Activated CD8-positive, alpha-beta memory T cell treated with anti-CD3 and anti-CD28 coated beads for 1 hour (primary cell): ENCODE measurements at places on chromosomes 13 and 19.
A peak's percentile ranks its signal among the peaks of the same experiment; 100 is the strongest.

- no peak for DNase-seq
Observed at GRCh38 chr13:30134578-30134977, 172.8 kb downstream of the KATNAL1 start.

DNA sequence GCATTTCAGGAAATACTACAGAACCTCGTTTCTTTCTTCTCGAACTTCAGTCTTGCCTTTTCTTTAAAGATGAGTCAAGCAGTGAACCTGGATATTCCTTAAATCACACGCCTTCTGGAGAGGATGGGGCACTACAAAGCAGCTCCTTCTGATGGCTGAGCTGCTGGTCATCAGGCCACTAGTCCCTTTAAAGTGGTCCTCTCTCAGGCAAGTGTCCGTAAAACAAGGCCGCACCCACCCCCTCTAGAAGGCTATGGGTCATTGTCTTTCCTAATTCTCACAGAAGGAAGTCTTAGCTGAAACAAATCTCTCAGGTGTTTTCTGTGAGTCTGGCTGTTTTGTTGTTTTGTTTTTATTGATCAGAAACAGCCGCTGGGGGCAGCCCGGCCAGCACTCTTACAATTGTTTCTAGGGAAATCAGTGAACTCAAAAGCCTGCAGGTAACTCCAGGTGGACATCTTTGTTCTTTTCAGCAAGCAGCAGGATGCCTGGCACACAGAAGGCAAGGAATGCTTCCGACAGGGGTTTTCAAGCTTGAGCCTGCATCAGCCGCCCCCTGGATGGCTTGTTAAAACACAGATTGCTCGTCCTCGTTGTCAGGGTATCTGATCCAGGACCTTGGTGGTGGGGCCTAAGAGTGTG, 45.4 kb downstream of the MBNL2 start:
- no peak for DNase-seq

- DNase-seq = no peak
Observed at GRCh38 chr19:55649268-55650125, 1.5 kb downstream of the CCDC106 start.

- no peak for DNase-seq
Observed at GRCh38 chr19:38015216-38015615, 108.2 kb downstream of the SIPA1L3 start.

GRCh38 chr13:112657850-112658445, 31.9 kb upstream of the ATP11A start:
- no peak for DNase-seq

DNA sequence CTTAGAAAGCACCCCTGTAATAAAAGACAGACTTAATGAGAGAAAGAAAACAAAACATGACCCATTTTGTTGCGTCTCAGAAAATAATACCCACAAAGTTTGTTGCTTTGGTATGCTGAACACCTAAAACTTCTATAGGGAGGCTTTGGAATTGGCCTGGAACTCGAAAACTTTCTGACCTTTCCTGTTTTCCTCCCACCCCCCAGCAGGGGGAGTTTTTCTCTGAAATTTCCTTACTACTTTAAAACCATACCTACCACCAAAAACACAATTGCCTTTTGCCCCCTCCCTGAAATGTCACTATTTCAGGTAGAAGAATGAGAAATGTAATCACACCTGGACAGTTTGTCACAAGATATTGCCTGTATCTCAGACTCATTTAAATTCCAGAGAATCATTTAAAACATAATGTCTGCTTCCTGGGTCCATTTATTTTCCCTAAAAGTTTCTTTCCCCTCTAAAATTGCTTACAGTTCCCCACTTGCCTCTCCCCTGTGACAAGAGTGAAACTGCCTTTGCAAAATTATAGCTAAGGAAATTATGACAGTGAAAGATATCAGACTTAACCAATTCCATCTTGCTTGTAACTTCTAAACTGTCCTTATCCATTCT, 2700.2 kb downstream of the PCDH9 start:
- DNase-seq = no peak

DNA sequence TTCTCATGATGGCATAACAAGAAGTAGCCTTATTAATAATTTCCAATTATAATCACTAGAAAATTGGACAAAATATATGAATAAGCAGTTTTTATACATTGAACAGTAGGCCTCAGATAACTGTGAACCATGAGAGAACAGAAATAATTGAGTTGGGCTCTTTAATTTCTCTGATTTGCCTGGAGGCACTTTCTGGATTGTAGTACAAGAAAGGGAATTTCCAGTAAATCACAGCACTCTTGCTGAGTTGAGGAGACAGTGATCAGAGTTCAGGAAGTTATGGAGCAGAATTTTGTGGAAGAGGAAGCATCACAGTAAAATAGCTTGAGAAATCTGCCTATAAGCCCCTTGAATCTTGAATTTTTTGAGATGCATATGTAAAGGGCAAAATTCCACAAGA, 216.2 kb downstream of the MAB21L1 start:
- DNase-seq = no peak

DNA sequence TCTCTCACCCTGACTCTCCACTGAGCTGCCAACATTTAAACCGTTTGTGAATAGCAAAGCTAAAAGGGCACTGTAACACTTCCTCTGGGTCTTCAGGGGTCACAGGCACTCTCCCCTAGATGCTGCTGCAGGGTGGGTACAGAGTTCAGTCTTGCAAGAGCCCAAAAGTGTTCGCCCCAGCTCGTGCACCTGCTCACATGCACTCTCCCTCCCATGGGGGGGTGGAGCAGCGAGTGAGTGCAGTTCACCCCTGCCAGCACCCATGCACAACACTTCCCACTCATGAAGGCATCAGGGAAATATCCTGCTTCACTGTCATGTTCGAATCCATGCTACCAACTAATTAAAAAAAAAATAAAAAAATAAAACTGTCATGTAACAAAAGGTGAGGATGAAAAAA, 950.7 kb upstream of the PRR20A start:
- no peak for DNase-seq

GRCh38 chr13:62040806-62041205, 625.2 kb upstream of the PCDH20 start:
- no peak for DNase-seq

- no peak for DNase-seq
Observed at GRCh38 chr13:87614276-87614675, 56.9 kb upstream of the SLITRK5 start.

DNA sequence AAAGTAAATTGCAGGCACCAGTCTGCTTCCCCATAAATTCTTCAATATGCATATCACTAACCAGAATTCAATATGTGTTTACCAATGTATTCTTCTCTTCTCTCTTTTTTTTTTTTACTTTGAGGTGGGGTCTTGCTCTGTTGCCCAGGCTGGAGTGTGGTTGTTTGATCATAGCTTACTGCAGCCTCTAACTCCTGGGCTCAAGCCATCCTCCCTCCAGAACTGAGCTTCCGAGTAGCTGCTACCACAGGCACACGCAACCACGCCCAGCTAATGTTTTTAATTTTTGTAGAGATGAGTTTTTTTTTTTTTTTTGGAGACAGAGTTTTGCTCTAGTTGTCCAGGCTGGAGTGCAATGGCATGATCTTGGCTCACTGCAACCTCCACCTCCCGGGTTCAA, 16.8 kb downstream of the LTBP4 start:
- no peak for DNase-seq

- DNase-seq = no peak
Observed at GRCh38 chr19:14722127-14722526, 32.3 kb downstream of the ZNF333 start.

DNA sequence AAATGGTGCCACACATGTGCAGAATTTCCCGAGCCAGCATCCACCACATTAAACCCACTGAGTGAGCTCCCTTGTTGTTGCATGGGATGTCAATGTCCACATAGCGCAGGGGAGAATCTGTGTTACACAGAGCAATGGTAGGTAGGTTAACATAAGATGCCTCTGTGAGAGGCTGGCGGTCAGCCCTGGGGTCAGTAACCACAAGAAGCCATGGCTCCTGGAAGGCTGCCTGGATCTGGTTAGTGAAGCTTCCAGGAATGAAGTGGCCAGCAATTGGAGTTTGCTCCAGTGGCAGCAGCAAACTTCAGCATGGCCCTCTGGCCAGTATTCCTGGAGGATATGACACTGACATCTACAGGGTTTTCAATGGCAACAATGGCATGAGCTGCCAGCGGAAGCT, 37.0 kb upstream of the PCDH9 start:
- no peak for DNase-seq

DNA sequence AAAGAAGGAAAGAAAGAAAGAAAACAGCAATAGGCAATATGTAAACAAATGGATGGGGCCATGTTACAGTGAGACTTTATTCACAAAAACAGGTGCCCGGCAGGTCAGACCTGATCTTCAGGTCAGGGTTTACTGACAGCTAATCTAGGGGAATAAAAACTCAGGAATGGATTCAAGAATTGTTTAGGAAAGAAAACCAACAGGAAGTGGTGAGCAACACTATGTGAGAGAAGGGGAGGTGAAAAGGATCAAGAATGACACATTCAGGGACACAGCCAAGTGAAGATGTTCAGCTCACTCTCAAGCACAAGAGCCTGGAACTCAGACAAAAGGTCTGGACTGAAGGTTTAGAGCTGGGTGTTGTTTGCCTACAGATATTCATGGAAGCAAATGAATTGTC, 244.5 kb downstream of the EFNB2 start:
- DNase-seq = no peak

- no peak for DNase-seq
Observed at GRCh38 chr19:17950310-17951156, 16.4 kb upstream of the KCNN1 start.

DNA sequence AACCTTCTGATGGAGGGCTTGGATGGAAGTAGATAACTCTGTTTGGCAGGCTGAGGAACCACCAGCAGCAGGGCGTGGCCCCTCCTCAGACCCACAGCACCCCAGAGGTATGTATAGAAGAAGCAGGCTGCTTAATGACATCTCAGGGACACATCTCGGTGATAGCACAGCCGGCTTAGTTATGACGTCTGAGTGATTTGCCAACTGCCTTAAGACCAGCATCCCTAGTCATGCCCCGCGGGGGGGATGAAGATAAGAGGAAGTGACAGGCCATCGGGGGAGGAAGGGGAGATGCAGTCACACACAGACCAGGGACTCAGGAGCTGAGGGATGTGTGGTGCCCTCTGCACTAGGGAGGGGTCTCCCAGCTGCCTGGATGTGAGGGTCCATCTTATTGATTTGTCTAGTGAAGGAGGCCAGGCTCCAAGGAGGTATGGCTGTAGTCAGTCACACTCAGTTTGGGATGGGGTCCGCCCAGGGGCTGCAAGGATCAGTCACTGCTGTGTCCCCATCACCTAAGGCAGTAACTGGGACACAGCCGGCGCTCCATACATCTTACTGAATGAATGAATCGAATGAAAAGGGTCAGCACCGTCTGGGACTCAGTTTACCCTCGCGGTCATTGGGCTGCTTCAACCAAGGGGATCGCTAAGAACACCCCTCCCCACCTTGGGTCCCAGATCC, 19.2 kb upstream of the ERCC1 start:
- peak; percentile 21 for DNase-seq

DNA sequence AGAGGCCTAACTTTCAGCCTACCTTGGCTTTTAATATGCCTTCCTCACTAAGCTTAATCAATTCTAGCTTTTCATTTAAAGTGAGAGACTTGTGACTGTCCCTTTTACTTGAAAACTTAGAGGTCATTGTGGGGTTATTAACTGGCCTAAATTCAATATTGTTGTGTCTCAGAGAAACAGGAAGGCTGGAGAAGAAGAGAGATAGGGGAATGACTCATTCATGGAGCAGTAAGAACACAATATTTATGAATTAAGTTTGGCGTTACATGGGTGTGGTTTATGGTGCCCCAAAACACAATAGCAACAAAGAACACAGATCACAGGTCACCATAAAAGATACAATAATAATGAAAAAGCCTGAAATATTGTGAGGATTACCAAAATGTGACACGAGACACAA, 612.1 kb downstream of the TBC1D4 start:
- no peak for DNase-seq

GRCh38 chr19:48613024-48613851, 1.6 kb downstream of the FAM83E start:
- DNase-seq = no peak

GRCh38 chr13:102580552-102581169, 16.1 kb upstream of the TPP2 start:
- no peak for DNase-seq

DNA sequence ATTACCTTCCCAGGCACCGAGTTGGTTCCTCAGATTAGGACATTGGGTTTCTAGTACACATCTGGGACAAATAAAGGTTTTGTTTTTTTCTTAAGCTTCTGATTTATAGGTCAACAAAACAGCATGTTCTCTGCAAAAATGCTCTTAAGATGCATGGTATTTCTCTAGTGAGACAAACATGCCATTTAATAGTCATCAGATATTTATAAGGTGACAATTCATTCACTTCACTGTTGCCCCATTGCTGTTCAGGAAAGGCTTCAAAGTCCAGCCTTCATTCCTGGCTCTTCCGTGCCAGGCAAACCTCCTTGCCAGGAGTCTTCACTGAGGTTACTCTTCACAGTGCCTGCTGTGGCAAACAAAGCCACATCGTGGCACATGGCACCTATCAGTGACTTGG, 156.3 kb upstream of the FNDC3A start:
- no peak for DNase-seq

DNA sequence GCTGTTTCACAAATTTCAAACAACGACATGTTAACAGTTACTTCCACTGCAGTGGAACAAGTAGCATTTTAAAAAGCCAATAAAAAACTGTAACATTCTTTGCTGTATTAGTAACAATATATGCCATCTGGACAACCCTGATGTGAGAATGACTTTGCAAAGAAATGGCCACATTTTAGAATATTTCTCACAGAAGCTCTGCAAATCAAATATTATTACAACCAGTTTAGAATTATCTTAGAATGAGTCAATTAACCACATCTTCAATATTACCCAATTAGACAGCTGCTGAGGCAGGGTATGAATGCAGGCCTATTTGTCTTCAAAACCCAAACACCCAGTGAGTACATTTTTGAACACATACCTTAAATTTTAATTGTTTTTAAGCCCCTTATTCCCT, 3.2 kb downstream of the ZNF699 start:
- DNase-seq = no peak

GRCh38 chr13:111397202-111397880, 76.9 kb downstream of the TEX29 start:
- DNase-seq = no peak

GRCh38 chr19:49014123-49014869, 2.6 kb downstream of the LHB start:
- DNase-seq = no peak

DNA sequence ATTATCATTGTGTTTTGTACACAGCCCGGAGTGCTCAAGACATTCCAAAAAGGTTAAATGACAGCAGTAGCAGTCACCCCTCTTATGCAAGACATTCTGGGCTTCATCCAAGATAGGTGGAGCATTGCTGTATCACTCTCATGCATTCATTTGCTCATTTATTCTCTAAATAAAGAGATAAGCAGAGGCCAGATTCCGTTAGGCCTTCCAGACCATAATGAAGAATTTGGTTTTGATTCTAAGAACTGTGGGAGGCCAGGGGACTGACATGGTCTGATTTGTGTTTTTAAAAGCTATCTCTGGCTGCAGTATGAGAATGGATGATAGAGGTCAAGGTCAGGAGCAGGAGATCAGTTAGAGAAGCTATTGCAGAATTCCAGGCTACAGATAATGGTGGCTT, 145.8 kb downstream of the KCNRG start:
- DNase-seq = no peak
